ENCODE measurements at places on chromosomes 4 and X.
A peak's percentile ranks its signal among the peaks of the same experiment; 100 is the strongest.

GRCh38 chr4:187479511-187479910 lies 516.1 kb upstream of the ZFP42 start:
- DNase-seq, result no peak

DNA sequence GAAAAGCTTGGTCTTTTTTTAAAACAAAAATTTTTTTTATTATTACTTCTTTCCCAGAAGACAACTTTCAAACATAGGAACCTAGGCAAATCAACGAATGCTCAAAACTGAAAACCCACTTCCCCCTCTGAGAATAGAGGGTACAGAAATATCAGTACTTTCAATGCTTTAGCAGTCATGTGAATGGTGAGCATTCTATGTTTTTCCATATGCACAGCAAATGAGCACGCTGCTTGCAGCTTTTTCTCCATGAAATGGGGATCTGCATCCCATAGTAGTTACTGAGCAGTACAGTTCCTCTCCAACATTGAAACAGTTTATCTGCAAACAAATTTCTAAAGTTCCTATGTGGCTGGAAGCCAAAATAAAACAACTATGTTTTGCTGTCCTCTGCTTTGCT lies 108.4 kb upstream of the BMP2K start:
- DNase-seq, result no peak

DNA sequence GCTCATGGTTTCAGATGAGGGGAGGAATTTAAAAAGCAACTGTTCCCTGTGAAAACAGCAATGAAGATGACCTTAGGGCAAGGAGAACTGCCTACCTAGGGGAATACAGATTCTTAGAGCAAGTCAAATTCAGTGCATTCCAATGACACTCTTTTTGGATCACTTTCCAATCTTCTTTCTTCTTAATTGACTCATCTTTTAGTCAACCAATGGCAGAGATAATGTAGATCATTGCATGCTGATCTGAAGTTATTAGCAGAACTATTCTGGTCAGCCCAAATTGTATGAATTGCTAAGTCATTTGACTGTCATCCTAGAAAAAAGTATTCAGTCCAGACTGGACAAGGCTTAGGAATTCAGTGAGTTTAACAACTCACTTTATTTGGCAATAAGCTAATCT lies 12.6 kb upstream of the NR3C2 start:
- no peak for DNase-seq

DNA sequence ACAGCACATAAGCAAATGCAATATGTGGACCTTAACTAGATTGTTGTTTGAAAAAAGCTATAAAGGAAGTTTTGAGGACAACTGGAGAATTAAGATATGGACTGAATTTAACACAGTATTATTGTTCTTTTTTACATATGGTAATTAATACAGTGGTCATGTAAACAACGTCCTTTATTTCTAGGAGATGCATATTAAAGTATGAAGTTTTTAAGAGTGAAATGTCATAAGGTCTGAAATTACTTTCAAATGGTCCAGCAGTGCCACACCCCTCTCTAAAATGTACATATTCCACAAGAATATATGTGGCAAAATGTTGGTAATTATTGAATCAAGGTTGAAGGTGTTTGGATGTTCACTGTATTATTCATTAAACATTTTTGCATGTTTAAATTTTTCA lies 40.9 kb downstream of the WDFY3 start:
- DNase-seq, result no peak

DNA sequence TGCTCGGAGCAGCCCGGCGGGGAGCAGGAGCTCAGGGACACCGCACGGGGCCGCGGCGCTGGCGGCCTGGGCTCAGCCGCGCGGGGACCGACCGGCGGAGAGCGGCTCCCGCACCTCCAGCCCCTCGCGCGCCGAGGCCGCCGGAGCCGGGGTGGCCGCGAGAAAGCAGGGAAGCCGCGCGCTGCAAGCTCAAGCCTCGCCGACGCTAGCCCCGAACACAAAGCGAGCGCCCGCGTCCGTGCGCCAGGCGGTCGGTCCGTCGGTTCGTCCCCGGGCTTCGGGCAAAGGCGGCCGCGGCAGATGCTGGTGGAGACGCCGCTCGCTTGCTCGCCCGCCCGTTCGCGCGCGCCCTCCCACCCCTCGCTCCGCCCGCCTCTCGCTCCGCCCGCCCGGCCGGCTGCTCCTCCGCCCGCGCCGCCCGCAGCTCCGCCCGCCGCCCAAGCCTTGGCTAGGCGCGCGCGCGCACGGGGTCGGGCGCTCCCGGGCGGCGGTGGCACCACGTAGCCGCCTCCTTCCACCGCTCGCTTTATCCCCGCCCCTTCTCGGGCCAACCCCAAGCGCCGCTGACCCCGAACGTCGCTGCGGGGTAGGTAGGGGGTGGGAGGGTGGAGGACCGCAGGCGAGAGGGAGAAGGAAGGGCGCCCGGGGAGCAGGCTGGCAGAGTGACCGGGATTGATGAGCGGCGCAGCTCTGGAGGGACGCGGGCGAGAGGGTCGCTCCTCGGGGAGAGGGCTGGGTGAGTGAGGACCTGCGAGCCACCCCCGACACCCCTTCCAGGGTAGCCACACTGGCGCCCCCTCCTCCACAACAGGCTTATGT lies at the start of gene TSPAN5:
TSPAN5 (minus strand) TSS at position 325 of the 819 bp plus-strand sequence.
- peak; percentile 93 for DNase-seq

Measured in right kidney (tissue), 9 donors.